ENCODE measurements at places on chromosomes 11 and 22.

DNA sequence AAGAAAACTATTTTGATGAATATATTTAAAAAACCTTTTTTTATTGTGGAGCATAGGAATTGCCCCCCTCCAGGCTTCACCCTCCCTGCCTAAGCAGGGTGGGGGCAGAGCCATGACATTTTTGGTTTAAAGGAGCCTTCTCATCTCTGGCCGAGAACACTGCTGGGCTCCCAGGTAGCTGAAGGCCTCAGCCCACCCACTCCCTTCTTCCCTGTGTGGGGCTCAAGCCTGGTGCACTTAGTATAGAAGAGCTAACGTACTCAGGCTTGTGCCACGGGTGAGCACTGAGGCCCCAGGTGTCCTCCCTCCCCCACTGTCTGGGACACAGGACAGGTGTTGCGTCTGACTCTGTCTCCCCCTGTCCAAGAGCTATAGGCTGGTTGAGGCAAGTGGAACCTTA, 2.2 kb upstream of the IL18BP start:
- DNase-seq = no peak

DNA sequence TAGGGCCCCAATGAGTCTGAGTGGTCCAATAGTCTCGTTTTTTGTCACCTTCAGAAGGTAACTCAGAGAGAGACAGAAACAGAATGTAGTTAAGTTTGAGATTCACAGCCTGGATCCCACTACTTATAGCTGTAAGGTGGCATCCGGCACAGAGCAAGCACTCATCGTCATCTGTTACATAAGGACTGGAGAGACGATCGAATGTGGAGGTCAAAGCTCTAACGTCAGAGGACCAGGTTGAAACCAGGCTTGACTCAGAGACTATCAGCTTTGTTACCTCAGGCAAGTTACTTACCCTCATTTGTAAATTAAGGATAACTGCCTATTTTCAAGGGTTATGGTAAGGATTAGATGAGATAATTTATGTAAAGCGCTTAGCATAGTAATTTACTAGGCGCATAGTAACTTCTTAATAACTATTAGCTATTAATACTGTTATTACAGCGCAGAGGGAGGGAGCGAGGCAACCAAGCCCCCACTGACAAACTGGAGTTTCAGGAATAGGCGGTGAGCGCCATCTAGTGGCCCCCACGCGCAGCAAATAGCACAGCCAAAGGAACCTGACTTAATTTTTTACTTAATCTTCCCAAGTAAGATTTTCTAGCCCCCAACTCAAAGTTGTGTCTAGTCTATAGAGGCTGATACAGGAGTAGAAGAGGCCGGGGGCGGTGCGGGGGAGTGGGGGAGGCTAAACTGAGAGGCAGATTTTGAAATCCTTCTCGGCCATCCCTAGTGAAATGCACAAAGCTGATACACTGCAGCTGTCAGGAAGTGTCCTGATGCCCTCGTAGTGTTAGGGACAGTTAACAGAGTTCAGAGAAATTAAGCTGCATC, 29.0 kb upstream of the API5 start:
- DNase-seq = peak; percentile 56

- DNase-seq = no peak
Measured at GRCh38 chr11:1013631-1013935, 22.9 kb downstream of the MUC6 start.

GRCh38 chr22:23673826-23674690, 16.8 kb upstream of the RGL4 start:
- no peak for DNase-seq

- no peak for DNase-seq
Measured at GRCh38 chr11:132993991-132994502, 538.3 kb downstream of the OPCML start.
